ENCODE measurements at places on chromosomes 16 and 17. TPM values are rescaled to one million over a fixed set of nuclear protein-coding genes. Genes with fewer than 3 reads are reported as not detected.

Gene RFNG
- total RNA-seq, result 16.5 TPM

Gene SRRM2
- total RNA-seq, result 526 TPM

Gene KPNB1
- 475 TPM for total RNA-seq

Gene ADORA2B
- total RNA-seq, result 0.27 TPM

Gene RPGRIP1L
- total RNA-seq, result 6.5 TPM

Gene CCL4L2
- 58.6 TPM for total RNA-seq

Gene TUBD1
- 12.7 TPM for total RNA-seq

Gene KRTAP4-5
- not detected for total RNA-seq
